ENCODE measurements at places on chromosomes 16 and 17.

GRCh38 chr16:7236824-7237410 is 95.7 kb upstream of the RBFOX1 start:
- no peak for DNase-seq

DNA sequence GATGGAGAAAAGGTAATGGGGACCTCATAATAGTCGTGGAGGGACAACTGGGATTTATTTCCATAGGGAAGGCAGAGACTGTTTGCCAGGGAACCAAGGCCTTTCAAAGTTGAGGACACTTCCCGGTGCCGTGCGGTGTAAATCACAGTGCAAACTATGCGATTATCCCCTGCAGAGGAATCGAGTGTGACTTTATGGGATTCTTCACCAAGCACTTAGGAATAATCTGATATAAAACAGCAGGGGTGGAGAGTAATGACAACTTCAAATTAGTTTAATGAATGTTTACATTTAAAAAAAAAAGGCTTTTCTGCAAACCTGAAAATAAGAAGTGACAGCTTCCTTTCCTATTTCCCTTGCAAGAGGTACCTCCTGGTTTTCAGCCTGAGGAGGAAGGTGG is 538.2 kb downstream of the MAF start:
- no peak for DNase-seq

DNA sequence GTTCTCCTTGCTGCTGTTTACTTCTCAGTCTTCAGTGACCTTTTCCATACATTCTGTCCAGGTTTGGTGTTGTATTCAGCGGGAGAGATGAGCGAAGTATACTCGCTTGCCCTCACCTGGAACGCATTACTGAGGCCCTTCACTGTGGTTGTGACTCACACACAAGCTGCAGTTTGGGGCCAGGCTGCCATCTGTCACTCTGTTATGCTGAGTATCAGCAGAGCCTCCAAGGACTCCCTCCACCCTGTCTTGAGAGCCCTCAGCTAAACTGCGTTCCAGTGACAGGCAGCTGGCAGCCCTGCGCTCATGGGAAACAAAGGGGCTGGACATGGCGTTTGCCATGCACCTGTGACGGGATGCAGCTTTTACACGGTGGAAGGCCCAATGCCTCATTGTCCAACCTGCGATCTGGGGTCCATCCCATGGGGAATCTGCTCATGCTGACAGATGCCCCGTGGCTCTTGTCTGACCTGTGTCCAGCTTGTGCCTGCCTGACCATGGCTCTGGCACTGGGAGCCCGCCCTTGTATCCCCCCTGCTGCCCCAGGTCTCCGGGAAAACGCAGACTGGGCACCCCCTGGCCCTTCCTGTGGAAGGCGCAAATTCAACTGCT is 6.5 kb upstream of the ZNF778 start:
- no peak for DNase-seq

DNA sequence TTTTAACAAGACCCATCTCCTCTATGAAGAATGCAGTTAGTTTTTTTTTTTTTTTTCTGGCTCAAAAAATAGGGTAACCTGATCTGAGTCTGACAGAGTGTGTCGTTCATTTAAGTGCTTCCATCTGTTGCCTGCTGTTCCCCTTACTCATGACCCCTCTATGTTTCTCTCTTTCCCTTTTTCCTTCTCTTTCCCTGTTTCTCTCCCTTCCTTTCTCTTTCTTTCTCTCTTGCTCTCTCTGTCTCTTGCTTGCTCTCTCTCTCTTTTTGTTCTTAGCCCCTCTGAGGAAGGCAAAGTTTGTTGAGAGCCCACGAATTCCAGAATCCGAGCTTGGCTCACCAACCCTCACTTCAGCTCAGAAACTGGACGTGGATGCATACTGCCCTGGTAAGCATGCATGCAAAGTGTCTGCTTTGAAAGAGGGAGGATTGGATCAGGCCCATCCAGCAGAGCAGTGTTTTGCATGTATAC is 185.0 kb downstream of the TANC2 start:
- no peak for DNase-seq

GRCh38 chr17:75128694-75129505 is 2.6 kb downstream of the NT5C start:
- no peak for DNase-seq

- no peak for DNase-seq
These were observed 4.6 kb downstream of the ITGA2B start for GRCh38 chr17:44384823-44385286.

Measured in stimulated activated CD4-positive, alpha-beta T cell treated with anti-CD3 and anti-CD28 coated beads, Interleukin-1b, Interleukin-23, amount 100 ng/mL, for 24 hours (primary cell).